ENCODE measurements at places on chromosomes 2 and 18. TPM values are rescaled to one million over a fixed set of nuclear protein-coding genes. Genes with fewer than 3 reads are reported as not detected.
A peak's percentile ranks its signal among the peaks of the same experiment; 100 is the strongest.

FASTKD2 gene
- 21.7 TPM for total RNA-seq

POTEE gene
- 0.09 TPM for total RNA-seq

SCYGR3 gene
- not detected for total RNA-seq

AQP12B gene
- not detected for total RNA-seq

DNA sequence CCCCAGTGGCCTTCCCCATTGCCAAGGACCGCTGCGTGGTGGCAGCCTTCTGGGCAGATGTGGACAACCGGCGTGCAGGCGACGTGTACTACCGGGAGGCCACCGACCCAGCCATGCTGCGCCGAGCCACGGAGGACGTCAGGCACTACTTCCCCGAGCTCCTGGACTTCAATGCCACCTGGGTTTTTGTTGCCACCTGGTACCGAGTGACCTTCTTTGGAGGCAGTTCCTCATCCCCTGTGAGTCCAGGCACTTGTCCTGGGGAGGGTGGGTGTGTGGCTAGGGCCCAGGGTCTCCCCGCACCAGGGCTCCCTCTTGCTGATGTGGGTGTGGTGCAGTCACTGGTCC lies 31.9 kb downstream of the SNED1 start:
- DNase-seq: no peak

GRCh38 chr2:101473911-101474701 lies 806 bp downstream of the RFX8 start:
- DNase-seq: peak; percentile 6

DNA sequence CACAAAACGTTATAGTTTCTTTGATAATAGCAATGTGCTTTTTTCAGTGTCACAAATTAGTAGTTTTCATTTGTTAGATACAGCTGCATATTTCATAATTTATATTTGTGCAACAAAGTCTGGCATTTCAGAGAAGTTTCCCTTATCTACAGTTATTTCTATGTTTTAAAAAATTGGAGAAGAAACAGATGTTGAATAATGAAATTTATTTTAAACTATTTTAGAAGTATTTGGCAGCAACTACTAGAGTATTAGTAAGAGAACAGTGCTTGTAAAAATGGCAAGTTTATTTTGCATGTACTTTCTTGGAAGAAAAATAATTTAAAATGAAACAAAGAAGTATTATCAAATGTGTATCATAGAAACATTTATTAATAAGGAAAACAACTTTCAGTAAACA lies 68.6 kb upstream of the COL5A2 start:
- DNase-seq: no peak

GRCh38 chr18:58054041-58054781 lies 10.2 kb downstream of the NEDD4L start:
- no peak for DNase-seq

DNA sequence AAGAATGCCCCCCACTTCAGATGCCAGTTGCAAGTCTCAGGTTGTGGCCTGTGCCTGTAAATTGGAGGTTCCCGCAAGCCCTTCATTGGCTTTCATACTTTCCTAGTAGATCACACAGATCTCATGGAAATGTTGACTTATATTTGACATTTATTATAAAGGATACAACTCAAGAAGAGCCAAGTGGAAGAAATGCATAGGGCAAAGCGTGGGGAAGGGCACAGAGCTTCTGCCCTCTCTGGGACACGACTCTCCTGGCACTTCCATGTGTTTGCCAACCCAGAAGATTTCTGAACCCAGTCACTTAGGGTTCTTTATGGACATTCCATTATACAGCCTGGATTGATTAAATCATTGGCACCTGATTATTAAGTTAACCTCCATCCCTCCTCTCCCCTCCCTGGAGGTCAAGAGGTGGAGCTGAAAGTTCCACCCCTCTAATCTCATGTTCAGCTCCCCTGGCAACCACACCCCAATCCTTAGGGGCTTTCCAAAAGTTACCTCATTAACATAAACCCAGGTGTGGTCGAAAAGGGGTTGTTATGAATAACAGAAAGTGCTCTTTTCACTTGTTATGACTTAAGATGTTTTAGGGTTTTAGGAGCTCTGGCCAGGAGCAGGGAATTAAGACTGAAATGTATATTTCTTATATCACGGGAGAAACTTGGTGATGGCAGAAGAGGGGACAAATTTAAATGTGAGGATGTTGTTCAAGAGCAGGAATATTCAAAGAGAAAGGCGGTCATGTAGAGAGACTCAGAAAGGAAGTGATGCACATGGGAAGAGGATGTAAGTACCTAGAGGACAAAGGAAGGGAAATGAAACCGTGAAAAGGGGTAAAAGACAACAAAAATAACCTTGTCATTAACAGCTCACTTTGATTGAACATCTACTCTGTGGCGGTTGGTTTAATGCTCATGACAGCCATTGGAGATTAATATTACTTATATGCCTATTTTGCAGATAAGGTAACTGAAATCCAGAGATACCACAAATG lies 31.8 kb downstream of the SP100 start:
- no peak for DNase-seq

DNA sequence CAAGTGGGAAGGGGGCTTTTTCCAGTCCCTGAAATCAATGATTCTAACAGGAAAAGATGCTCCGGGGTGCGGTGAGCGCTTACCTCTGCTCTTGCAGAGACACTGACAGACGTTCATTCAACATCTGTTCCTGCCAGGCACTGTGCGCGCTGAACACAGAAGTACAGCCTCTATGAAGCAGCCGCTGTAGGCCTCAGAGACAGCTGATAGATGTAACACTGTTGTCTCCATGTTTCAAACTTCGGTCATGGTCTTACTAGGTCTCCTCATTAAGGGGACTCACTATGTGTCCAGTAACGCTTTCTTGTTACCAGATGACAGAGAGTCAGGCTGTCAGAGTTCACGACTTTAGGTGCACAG lies 649 bp upstream of the CLIP4 start:
- DNase-seq: no peak

GRCh38 chr2:143843686-143844085 lies 676.2 kb downstream of the ZEB2 start:
- DNase-seq: no peak

DNA sequence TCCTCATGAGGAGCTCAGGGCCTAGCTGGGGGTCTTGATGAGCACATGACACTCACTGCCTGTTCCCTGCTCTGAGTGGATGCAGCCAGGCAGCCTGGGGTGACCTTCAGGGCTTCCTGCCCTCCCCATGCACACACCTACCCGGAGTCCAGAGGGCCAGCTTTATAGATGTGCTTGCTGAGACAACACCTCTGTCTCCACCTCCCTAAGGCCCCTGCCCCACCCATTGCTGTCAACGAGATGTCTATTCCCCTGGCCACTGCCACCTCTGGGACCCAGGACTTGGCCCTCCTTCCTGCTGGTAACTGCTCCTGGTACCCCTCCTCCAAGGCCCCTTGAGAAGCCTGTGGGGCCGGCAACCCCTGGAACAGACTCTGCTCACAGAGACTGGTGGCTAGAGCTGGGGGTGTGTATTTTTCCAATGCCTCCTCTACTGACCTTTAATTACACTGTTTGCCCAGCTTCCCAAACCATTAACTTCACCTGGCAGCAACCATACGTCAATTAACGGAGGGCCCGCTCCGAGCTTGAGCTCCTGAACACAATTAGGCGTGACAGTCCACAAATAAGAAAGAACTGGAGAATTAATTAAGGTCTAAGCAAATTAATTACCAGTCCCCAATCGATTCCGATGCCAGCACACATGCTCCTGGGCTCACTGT lies 66.3 kb downstream of the EMX1 start:
- DNase-seq: no peak

DNA sequence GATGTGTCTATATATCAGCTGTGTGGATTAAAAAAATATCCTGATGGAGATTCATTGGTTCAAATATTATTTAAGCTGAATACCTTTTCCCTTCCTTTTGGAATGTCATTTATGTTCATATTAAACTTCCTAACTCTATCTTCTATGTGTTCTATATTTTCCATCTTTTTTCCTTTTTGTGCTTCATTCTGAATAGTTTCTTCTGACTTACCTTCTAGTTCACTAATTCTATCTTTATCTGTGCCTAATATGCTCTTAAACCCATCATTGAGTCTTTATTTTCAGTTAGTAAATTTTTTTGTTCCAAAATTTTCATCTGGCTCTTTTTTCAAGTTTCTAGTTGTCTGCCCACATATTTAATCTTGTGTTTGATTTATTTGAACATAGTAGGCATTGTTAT lies 219.4 kb upstream of the STON1 start:
- no peak for DNase-seq
